ENCODE measurements at places on chromosomes 16 and 17. TPM values are rescaled to one million over a fixed set of nuclear protein-coding genes. Genes with fewer than 3 reads are reported as not detected.

GRCh38 chr17:44988044-44988942 is 20.2 kb upstream of the C1QL1 start:
- no peak for DNase-seq
- H3K36me3 ChIP-seq: no peaks in the 10 kb centered on the region

The MT1M gene
- total RNA-seq: not detected

DNA sequence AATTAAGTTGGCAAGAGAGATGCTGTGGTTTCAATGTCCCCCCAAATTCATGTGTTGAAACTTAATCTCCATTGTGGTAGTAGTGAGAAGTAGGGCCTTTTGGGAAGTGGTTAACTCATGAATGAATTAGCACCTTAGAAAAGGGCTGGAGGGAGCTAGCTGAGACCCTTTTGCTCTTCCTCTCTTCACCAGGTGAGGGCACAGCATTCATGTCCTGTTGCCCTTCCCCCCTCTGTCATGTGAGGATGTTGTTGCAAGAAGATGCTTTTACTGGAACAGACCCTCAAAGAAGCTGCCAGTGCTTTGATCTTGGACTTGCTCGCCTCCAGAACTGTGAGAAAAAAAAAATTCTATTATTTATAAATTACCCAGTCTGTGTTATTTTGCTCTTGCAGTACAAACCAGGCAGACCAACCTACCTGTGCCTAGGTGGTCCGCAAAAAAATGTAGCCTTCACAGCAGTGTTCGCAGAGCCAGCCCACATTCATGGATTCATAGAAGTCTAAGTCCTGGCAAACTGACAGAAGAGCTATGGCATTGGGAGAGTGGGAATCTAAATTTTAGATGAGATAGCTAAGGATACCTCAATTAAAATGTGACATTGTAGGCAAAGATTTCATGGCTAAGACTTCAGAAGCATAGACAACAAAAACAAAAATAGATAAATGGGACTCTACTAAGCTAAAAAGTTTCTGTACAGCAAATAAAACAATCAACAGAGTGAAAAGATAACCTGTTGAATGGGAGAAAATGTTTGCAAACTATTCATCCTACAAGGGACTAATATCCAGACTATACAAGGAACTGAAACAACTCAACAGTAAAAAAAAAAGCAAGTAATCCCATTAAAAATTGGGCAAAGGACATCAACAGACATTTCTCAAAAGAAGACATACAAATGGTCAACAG is 32.0 kb upstream of the ABCA5 start:
- H3K4me3 ChIP-seq: no peak overlapping the region
- DNase-seq: peak; percentile 5
- no peaks in the 10 kb centered on the region for H3K4me1 ChIP-seq
- no peaks in the 10 kb centered on the region for H3K36me3 ChIP-seq
- no peaks in the 10 kb centered on the region for H3K27me3 ChIP-seq
- no peak overlapping the region for H3K27ac ChIP-seq

DNA sequence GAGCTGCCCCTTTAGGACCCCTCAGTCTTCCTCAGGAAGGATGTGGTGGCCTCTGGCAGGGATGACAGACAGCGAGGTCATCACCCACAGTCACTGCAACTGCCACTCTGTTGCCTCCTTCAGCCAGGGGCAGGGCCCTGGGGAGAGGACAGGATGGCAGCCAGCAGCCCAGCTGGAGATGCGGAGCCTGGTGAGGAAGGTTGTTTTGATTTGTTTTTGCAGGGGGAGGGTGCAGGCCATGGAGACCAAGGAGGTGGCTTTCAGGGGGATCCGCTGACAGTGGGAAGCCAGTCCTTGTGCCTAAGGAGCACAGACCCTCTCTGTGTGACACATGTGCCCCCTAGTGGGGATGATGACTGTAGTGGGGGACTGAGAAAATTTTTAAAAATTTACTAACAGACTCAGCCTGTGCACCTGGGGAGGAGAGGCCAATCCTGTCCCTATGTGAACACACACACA is 7.4 kb downstream of the PRCD start:
- H3K27ac ChIP-seq: no peak overlapping the region
- H3K4me1 ChIP-seq: no peaks in the 10 kb centered on the region
- H3K27me3 ChIP-seq: no peaks in the 10 kb centered on the region
- DNase-seq: peak; percentile 63
- H3K4me3 ChIP-seq: no peak overlapping the region

The CLEC18B gene
- total RNA-seq: 3.0 TPM

DNA sequence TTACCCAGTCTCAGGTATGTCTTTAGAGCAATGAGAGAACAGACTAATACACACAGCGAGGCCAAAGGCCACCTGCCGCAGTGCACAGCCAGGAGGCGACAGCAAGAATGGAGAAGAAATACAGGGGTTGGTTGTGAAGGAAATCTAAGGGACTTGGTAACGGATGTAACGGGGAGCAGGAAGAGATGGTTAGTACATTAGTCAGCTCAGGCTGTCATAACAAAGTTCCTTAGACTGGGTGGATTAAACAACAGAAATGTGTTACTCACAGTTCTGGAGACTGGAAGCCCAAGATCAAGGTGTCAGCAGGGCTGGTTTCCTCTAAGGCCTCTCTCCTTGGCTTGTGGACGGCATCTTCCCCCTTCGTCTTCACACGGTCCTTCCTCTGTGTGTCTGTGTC is 47.1 kb downstream of the TVP23C start:
- H3K4me1 ChIP-seq: no peaks in the 10 kb centered on the region
- H3K4me3 ChIP-seq: no peak overlapping the region
- H3K27ac ChIP-seq: no peak overlapping the region
- no peak for DNase-seq
- no peaks in the 10 kb centered on the region for H3K27me3 ChIP-seq
- no peaks in the 10 kb centered on the region for H3K36me3 ChIP-seq

DNA sequence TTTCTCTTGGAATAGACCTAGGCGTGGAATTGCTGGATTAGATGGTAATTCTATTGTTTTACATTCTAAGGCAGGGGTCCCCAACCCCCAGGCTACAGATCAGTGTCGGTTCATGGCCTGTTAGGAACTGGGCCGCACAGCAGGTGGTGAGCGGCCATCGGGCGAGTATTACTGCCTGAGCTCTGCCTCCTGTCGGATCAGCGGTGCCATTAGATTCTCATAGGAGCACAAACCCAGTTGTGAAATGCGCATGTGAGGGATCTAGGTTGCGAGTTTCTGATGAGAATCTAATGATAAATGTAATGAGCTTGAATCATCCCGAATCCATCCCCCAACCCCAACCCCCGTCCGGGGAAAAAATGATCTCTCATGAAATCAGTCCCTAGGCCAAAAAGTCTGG is 23.0 kb downstream of the NLRC5 start:
- H3K27me3 ChIP-seq: no peaks in the 10 kb centered on the region
- peaks cover 84% of the 10 kb centered on the region for H3K4me1 ChIP-seq
- peaks cover 4% of the 10 kb centered on the region for H3K36me3 ChIP-seq
- no peak for DNase-seq

DNA sequence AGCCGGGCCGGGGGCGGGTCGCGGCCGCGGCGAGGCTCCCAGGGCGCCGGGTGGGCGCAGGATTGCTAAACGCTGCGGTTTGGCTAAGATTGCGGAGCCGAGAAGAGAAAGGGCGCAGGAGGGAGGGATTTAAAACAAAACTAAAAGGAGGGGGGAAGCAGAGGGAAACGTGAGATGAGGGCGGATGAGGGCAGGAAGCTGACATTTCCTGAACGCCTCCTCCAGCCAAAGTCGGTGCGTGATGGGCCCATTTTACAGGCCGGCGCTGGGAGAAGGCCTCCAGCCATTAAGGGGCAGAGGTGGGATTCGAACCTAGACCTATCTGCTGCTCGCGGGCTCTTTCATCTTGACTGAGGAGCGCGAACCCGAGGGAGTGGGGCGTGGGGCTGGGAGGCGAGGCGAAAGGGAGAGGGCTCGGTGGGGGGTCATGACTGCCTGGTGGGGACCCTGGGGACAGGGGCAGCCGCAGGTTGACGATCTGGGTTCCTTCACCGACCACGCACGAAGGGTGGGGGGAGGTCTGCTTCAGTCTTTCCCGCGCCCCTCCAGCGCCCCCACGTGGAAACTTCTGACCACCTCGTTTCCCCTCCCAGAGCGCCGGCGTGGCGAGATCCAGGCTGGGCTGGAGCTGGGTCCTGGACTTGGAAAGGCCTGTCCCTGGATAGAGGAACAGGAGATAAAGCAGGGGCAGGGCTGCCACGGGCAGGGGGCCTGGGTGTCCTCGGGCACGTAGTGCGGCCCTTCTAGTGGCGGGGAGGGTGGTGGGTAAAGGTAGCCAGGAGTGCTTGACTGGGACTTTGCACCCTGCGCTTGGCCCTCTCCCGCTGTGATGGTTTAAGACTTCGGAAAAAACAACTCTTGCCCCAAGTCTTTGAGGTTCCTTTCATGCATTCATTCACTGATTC is 3.8 kb upstream of the TAC4 start:
- no peaks in the 10 kb centered on the region for H3K36me3 ChIP-seq
- peak overlapping the region; percentile 67 for H3K4me3 ChIP-seq
- peak overlapping the region; percentile 81 for H3K27ac ChIP-seq
- peaks cover 14% of the 10 kb centered on the region for H3K4me1 ChIP-seq

The ASPSCR1 gene
- 36.4 TPM for total RNA-seq

The ARHGAP44 gene
- total RNA-seq: not detected

The CLEC10A gene
- 10.6 TPM for total RNA-seq

GRCh38 chr17:36049643-36050042 is 14.4 kb upstream of the CCL18 start:
- H3K36me3 ChIP-seq: no peaks in the 10 kb centered on the region
- no peak overlapping the region for H3K4me3 ChIP-seq
- no peaks in the 10 kb centered on the region for H3K4me1 ChIP-seq
- no peak for DNase-seq

All from naive thymus-derived CD4-positive, alpha-beta T cell (primary cell).